ENCODE measurements at places on chromosomes 13 and 19.

DNA sequence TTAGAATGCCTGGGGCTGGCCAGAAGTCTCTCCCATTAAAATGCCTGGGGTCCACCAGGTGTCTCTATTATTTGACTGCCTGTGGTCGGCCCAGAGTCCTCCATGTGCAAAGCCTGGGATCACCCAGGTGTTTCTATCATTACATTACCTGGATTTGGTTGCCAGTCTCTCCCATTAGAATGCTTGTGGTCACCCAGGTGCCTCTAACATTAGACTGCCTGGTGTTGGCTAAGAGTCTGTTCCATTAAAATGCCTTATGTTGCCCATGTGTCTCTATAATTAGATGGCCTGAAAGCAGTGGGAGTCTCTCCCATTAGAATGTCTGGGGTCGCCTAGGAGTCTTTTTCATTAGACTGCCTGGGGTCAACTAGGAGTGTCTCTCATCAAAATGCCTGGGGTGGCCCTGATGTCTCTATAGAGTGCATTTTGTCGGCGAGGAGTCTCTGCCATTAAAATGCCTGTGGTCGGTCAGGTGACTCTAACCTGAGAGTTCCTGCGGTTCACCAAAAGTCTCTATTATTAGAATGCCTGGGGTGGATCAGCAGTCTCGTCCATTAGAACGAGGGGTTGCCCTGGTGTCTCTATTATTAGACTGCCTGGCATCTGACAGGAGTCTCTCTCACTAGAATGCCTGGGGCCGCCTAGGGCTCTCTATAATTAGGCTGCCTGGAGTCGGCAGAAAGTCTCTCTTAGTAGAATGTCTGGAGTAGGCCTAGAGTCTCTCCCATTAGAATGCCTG is 1540.5 kb downstream of the UQCRFS1 start:
- no peak for DNase-seq

GRCh38 chr19:49022116-49022515 is 2.0 kb downstream of the CGB3 start:
- no peak for DNase-seq

DNA sequence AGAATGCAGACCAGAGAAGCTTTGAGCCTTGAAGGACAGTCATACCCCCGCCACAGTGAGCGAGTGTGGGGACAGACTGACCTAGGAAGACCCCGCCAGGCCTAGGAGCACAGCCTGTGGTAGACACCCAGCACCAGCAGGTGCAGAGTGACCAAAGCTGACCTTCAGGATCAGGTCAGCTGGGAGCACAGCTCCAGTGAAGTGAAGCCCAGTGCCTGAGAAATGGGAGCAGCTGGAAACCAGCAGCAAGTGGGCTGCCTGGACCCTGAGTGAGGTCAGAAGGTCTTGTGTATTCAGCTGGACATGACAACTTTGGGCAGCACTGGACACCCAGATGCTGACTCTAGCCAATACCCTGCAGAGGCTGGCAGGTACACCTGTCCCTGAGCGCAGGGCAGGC is 268.9 kb downstream of the TEX29 start:
- DNase-seq = no peak

DNA sequence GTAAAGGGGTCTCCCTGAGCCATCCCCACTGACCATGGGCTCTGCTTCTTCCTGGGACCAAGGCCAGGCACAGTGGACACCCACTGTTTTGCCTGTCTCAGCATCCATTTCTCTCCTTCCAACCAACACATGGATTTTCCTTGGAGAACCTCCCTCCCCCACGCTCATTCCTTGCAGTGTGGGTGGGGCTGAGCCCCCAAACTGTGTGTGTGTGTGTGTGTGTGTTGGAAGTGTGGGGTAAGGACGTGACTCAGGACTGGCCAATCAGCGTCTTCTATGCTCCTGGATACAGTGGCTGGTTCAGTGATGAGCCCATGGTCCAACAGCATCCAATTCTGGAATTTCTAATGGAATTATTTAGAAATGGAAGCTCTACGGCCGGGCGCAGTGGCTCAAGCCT is 18.7 kb downstream of the CEBPA start:
- no peak for DNase-seq

GRCh38 chr19:14337510-14337909 is 43.7 kb upstream of the ADGRE5 start:
- DNase-seq = no peak

- no peak for DNase-seq
Observed at GRCh38 chr19:4313847-4314490, 9.6 kb downstream of the FSD1 start.

DNA sequence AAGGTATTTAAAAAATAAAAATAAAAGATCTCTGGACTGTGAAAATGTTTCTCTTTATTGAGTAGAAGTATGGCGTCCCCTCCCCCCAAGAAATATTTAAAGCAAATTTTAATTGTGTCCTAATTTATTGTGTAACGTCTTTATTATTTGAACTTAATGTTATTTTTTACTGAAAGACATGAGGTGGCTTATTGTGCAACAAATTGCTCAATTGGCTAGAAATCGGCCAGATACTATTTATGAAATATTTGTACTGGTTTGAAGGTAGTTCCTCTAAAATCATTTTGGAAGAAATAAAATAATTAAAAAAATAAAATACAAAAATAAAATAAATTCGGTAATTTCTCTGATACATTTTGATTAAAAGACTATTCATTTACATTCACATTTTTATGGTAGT is 162.3 kb downstream of the DACH1 start:
- DNase-seq = no peak

GRCh38 chr13:64688893-64689677 is 2541.1 kb downstream of the PCDH9 start:
- DNase-seq = no peak

DNA sequence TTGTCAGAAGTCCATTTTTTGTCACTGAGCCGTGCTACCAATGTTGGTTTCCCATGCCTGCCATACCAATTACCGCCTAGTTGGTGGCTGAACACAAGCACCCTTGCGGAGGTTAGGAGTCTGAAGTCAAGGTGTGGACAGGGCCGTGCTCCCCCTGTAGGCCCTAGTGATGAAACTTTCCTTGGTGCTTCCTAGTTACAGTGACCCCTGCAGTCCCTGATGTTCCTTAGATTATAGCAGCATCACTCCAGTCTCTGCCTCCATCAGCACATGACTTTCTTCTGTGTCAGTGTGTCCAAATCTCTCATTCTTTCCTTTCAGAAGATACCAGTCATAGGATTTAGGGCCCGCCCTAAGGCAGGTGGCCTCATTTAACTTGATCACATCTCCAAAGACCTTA is 99.0 kb downstream of the MYO16 start:
- DNase-seq = no peak

DNA sequence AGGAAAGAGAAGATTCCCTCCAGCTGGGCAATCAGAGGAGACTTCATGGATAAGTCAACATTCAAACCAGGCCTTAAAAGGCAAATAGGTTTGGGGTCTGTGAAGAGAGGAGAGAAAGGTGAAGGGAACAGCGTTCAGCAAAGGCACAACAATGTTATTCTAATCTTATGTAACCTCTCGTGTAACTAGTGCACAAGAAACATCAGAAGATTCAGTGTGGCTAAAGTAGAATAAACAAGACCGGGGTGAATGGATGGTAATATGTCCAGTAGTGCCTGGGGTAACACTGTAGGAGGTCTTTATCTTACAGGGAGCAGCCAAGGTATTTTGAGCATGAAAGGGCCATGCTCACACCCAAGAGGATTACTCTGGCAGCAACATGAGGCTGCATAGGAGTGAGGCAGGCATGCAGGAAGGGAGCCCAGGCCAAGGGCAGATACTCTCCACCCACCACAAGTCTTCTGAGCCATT is 24.1 kb downstream of the LHFPL6 start:
- no peak for DNase-seq

DNA sequence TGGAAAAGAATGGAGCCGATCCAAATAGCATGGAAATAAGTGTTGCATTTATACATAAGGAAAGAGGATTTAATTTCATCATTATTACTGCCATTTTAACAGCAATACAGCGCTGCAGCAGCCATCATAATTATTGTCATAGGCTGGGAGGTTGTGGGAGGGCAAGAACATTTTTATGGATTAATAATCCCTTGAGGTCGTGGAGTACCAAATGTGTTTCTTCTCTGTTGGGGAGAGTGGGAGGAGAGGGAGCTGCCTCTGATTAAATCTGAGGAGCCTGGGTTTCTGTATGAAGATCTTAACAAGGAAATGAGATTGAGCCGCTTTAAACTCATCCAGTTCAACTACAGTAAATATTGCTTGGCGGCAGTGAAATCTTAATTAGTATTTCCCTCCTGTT is 805.9 kb downstream of the PCDH17 start:
- no peak for DNase-seq

- DNase-seq = no peak
Observed at GRCh38 chr19:50417111-50418081, 1.3 kb upstream of the SPIB start.

GRCh38 chr13:26382835-26383234 is 128.9 kb downstream of the CDK8 start:
- DNase-seq = no peak

GRCh38 chr13:113098162-113098732 is 7.3 kb upstream of the F7 start:
- DNase-seq = no peak

DNA sequence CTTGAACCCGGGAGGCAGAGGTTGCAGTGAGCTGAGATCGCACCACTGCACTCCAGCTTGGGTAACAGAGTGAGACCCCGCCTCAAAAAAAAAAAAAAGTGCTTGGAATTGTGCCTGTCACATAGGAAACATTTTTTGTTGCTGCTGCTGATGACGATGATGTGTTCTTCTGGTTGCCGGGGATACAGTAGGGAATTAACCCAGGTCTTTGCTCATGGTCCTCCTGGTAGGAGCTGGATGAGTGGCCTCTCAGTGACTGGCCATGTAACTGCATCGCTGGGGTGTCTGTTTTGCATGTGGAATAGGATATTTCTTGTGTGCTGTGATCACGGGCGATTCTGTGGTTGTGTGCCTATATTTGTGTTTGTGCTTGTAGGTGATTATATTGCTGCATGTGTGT is 4.7 kb upstream of the CNFN start:
- no peak for DNase-seq

GRCh38 chr19:18601875-18602274 is 4.7 kb downstream of the CRLF1 start:
- no peak for DNase-seq

- no peak for DNase-seq
Observed at GRCh38 chr19:28075229-28075628, 1137.7 kb downstream of the UQCRFS1 start.

GRCh38 chr13:31369213-31369612 is 169.4 kb downstream of the B3GLCT start:
- DNase-seq = no peak

GRCh38 chr19:15498910-15499309 is 9.4 kb upstream of the CYP4F22 start:
- DNase-seq = no peak

DNA sequence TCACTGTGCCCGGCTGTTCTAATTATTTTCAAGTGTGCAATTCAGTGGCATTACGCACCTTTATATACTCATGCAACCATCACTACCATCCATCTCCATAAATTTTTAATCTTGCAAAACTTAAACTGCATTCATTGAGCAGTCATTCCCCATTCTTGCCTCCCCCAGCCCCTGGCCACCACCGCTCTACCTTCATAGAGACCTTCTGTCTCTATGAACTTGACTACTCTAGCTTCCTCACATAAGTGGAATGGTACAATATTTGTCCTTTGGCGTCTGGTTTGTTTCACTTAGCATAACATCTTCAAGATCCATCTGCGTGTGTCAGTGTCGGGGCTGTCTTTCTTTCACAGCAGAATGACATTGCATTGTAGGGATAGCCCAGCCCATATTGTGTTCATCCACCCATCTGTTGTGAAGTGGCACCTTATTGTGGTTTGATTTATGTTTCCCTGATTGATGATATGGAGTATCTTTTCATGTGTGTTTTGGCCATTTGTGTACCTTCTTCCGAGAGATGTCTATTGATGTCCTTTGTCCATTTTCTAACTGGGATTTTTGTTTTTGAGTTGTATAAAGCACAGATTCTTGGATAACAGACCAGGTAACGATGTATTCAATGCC is 64.8 kb upstream of the FLT1 start:
- DNase-seq = no peak

DNA sequence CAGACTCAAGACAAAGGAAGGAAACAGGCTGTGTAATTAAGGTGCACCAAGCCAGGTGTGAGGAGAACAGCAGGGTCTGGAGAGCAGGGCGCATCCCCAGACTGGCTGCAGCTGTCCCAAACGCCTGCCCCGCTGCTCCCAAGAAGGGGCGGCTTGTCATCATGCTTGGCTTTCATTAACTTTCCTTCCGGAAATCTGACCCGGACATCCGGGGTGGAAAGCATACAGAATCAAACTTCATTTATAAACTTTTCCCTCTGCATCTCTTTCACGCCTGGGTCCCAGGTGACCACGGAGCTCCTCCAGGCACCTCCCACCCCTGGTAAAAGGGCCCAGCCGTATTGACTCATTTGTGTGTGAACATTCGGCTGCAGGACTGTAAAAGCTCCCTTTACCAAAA is 31.7 kb downstream of the TSHZ3 start:
- no peak for DNase-seq

DNA sequence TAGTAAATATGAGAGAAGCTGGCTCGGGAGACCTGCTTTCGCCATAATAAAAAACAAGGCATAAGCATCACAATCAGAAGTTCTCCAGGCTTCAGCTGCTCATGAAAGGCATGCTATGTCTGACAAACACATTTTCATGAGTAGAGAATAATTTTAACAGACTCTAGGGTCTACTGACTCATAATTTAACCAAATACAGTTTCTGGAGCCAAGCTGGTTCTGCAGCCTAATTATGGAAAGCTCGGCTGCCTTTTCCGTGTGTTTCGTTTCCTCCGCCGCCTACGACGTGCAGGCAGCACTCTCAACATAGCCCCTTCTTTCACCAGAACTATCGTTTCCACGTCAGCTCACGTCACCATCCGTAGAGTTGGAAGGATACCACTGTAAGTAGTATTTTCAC is 5.7 kb downstream of the MCF2L start:
- DNase-seq = no peak

- DNase-seq = no peak
Observed at GRCh38 chr13:31088826-31089420, 72.8 kb downstream of the HSPH1 start.

- DNase-seq = no peak
Observed at GRCh38 chr19:14156971-14157717, 20.8 kb upstream of the ASF1B start.

GRCh38 chr19:10742476-10742875 is 24.6 kb downstream of the DNM2 start:
- DNase-seq = no peak

DNA sequence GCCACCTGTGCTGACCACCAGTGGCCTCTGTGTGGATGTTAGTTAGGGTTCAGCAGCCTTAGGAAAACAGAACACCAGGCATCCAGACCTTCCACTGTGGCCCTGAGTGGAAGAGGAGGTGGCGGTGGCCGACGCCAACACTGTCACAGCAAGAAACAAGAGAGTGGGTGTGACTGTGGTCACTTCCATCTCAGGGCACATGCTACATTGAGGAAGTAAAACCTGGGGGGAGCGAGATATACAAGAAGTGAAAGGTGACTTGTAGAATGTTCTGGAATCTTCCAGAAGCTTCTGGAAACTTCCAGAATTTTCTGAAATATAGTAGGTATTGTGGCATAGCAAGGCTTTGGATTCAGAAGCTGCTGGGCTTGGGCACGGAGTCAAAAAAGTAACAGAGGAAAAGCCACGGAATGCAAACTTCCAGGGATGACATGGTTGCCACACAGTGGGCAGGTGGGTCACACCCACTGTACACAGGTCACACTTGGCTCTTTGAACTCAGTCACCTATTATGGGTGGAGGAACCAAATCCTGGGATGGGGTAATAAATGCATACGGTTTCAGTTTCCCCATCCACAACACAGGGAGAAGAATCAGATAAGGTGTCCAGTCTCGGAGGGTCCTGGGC is 24.3 kb downstream of the GNG7 start:
- no peak for DNase-seq

GRCh38 chr13:74187564-74187963 is 53.4 kb upstream of the KLF12 start:
- no peak for DNase-seq

GRCh38 chr19:40159744-40160143 is 31.5 kb upstream of the MAP3K10 start:
- no peak for DNase-seq
